Tibial artery (tissue), 4 donors: ENCODE measurements at places on chromosomes 5 and 9.

DNA sequence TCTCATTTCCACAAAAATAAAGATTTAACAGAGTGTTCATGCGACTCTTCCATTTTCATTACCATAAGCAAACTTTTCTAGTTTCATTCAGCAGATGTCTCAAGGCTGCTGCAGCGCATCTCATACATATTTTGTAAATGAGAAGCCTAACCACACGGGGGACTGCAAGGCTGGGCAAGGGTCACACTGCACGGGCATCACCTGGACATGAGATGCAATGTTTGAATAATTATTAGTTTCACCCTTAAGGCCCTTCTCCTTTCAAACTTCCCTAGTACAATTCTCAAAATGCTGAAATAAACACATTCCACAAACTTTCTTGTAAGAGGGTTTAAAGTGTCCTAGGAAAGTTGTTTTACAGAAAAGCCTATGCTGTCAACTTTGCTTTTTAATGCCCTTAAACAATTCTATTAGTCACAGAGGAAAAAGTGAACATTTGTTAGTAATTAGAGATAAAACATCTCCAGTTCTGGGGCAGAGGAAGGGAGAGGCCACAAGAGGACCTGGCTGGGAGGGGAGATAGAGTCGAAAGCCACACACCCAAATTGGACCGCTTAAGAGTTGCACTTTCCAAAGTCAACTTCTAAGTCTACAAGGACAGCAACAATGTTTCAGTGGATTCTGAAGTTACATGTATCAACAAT is 1.3 kb downstream of the DENND1A start:
- no peak for DNase-seq

GRCh38 chr5:53333160-53333559 is 147.3 kb upstream of the FST start:
- DNase-seq, result no peak

- DNase-seq, result no peak
Observed at GRCh38 chr5:138476918-138477317, 11.6 kb downstream of the EGR1 start.

DNA sequence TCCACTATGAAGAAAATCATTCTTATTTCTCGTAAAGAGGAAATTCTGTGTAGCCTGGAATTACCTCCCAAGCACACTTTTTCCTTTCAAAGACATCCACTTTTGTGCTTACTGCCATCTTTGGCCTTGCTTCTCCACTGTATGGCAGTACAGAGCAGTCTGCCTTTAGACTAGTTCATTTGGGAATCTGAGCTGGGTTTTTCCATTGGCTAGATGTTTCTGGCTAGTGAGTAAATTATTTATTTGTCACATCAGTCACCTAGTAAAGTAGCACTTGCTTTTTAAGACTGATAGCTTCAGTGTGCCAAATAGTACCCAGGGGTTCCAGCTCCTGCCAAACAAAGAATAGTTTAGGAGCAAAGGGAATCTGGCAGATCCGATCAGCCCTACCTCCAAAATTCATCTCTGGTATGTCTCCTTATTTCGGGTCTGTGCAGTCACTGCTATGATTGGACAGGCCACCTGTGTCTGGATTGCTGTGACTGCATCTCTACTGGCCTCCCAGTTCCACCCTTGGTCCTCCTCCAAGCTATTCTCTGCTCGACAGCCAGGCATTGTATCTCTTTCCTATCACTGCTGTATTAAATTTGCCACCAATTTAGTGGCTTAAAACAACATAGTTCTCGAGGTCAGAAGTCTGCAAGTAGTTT is 97.6 kb downstream of the NUDT12 start:
- DNase-seq, result no peak

DNA sequence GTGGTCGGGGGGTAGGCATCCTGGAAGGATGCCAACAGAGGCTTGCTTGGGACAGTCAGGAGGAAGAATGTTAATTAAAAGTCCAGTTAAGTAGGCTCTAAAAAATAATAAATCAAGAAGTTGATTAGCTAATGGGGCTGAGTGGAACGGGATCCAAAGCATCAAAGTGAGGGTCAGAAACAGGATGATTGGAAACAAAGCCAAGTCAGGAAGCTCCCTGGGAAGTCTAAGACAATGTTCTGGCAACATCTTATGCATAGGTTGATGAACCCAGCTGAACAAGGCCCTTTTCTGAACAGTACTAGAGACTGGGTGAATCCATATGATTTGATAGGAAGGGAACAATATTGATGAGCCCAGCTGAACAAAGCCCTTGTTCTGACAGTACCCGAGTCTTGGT is 50.2 kb upstream of the STARD4 start:
- no peak for DNase-seq

- DNase-seq, result no peak
Observed at GRCh38 chr5:17838469-17838868, 204.2 kb downstream of the TAF11L14 start.

- no peak for DNase-seq
Observed at GRCh38 chr9:2655411-2655901, 33.9 kb downstream of the VLDLR start.

DNA sequence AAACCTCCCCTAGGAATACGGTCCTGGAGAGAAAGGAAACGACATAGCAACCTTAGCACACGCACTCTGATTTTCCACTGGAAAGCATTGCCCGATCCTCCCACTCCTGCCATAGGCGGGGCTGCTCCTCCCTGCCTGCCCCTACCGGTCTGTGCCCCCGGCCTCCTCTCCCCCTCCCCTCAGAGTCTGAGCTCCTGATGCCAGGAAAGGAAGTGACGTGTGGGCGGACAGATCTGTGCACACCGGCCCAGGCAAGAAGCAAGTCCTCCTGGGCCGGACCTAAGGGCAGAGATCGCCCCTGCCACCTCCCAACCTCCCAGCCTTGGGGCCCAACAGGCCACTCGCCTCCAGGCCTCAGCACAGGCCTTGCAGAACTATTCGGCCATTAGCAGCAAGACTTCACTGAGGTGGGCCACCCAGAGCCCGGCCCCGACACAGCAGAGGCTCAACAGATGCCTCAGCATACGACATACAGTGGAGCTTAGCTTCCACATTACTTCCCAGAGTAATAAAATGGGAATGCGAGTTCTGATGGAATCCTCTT is 7.2 kb downstream of the NINJ1 start:
- DNase-seq, result peak; percentile 22

DNA sequence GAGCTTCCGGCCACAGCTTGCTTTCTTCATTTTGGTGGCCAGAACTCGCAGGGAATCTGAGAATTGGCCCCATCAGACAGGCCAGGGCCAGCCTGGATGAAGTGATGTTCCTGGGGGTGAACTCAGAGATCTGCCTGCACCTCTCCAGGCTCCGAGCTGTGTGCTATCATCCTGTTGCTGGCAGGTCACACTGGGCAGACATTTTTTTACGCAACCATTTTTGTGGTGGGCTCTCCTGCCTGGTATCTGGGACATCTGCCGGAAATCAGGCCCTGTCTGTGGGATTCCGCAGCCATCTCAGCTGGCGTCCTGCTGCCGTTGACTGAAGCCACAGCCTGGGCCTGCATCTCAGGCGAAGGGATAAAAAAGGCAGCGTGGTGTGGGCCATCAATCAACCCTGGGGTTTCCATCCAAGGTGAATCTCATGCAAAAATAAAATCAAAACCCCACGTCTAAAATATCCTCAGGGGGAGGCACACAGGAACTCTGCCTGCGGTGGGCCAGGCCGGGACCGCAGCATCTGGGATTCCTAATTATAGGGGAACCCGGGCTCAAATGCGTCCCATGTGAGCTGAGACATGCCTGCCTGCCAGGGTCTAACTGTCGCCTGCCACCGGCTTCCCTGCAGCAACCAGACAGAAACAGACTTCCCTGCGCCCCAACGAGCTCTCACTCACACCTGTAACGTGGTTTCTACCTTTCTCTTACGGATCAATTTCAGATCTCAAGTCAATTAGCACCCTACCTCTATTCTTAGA is 174.3 kb downstream of the SYK start:
- no peak for DNase-seq

DNA sequence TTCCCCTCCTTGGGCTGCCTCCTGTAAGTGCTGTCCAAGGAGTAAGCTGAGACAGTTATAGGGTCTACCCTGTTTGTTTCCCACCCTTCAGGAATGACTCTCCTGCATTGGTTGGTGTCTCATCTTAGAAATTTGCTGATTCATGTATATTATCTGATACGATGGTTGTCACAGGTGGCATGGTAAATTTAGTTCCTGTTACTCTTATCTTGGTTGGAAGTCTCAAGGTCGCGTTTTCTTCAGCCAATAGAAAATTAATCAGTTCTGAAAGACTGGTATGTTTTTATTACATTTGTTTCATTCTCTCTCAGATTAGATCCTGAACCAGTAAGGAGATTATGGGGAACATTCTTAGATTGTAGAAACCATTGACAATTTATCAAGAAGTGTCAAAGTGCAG is 42.7 kb downstream of the SCGB3A1 start:
- DNase-seq, result no peak

GRCh38 chr9:133372144-133372543 is 3.7 kb downstream of the SURF4 start:
- no peak for DNase-seq

DNA sequence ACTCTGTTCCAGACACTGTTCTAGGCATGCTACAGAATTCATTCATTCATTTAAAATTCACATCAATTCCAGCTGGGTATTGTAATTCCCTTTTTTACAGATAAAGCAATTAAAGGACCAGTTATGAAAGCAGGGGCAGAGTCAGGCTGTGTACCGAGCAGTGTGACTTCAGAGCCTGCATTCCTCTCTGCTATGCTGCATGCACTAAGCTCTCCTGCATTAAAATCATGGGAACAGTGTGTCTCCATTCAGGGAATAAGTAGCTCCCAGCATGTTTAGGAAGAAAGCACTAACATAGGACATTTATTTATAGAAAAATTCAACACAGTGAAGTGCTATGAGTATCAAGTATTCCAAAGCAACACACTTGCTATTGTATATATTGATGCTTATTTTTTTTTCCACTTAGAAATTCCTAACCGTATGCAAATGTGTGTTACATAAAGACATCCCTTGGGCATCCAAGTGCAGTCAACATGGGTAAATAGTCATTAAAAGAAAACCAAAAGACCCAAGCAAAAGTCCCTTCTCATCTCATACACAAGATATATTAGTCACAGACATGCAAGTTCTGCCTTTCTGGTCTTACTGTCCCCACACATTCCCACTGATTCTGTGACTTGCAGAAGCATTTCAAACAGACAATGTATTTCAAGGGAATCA is 173.7 kb downstream of the GABRB2 start:
- no peak for DNase-seq

DNA sequence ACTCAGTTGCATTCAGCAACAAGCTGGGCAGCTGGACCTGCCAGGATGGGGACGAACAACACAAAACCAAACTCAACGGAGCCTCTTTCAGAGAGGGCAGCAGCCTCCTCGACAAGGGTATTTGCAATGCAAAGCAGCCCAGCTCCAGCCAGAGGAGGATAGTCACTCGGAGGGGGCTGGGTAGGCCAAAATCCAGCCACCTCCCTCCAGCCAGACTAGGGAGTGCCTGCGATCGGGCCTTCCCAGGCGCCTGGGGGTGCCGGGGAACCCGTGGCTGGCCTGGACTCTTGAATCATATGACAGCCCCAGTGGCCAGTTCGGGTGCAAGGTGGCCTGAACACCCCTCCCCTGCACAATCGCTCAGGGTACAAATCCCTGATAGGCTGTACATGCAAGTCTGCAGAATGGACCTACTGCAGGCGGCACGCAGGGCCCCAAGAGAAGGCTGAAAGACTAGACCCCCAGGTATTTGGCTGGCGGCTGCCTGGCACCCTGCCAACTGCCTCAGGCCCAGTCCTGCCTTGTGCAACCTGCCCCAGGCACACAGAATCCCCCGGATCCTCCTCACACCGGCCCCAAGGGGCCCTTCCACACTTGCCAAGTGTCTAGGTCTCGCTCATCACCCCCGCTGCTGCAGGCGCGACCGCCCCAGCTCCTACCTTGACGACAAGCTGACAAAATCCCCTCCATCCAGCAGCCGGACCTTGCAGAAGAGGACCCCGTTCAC is 1.3 kb downstream of the EEIG1 start:
- DNase-seq, result peak; percentile 64

DNA sequence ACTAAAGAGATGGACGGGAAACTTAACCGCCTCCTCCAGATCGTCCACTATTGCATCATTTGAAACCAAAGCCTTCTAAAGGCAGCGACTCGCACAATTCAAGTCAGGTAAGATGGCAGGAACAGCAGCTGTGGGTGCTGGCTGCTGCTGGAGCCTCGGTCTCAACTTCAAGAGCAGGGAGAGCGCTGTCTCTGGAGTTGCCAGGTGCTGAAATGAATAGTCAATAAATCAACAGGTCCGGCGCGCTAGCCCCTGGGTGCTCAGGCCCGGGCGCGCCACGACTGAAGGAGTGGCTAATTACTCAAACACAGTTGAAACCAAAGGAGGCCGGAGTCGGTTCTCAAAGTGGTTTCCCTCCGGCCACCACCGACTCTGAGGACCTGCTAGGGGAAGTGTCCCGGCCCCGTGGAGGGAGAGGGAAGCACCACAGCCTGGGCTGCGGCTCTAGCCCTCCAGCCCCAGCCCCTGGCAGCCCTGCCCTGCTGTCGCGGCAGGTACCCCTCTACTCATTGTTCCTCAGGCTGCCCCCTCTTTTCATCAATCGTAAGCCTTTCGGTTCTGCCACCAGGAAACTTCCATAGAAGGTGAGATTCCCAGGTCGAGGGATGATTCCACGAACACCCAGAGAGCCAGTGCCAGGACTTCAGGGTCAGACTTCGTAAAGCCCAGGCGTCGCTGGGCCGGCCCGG is 804 bp downstream of the TTC39B start:
- DNase-seq, result peak; percentile 83

- no peak for DNase-seq
Observed at GRCh38 chr5:55621229-55621628, 86.5 kb upstream of the PLPP1 start.

DNA sequence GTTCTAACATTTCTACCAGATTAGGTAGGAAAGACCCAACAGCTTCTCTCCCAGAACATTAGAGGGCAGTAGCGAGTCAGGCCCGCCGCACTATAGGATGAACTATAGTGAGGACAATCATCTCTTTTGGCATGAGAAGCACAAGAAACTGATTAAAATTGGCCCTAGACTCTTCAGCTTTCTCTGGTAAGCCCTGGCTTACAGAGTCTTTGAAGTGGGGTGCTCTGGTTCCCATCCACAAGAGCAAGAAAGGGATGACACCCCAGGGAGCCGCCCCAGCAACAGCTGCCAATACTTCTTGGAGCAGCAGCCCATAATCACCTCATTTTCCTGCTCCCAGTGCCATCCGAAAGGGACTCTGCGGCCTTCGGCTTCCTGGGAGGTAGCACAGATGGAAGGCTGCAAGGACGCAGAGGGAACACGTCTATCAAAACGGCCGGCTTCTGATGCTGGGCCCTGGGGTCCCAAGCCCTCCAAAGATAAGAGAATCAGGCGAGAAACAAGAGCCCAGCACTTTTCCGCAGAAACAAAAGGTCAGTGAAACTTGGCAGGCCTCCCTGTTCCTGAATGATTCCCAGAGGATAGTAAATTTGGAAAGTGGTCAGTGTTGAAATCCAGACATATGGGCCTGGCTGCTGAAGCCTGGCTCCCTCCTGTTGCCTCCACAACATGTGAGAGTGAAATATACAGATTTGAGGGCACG is 69.3 kb downstream of the HSD17B3 start:
- DNase-seq, result peak; percentile 81

GRCh38 chr5:167816864-167817263 is 474.6 kb upstream of the WWC1 start:
- no peak for DNase-seq
